ENCODE measurements at places on chromosomes 7 and 10.

GRCh38 chr10:132684164-132684891 is 101.6 kb downstream of the NKX6-2 start:
- no peak for DNase-seq

- no peak for DNase-seq
Observed at GRCh38 chr7:143459359-143459758, 16.1 kb downstream of the TAS2R60 start.

DNA sequence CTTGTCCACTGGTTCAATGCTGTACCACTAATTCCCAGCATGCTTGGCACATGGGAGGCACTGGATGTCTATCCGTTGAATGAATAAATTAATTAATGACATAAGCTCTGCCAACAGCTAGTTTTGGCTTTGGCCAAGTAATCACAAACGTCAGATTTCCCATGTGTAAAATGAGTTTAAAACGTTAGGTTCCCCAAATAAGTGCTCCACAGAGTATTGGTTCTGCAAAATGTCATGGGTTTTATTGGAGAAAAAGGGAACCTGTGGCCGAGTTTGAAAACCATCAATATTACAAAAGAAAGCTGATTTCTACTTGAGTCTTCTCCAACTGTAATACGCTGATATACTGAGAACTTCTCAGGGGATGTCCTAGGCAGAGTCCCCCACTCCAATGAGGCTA is 23.2 kb downstream of the ELMO1 start:
- no peak for DNase-seq

- no peak for DNase-seq
Observed at GRCh38 chr7:55534262-55534915, 37.9 kb downstream of the VOPP1 start.

DNA sequence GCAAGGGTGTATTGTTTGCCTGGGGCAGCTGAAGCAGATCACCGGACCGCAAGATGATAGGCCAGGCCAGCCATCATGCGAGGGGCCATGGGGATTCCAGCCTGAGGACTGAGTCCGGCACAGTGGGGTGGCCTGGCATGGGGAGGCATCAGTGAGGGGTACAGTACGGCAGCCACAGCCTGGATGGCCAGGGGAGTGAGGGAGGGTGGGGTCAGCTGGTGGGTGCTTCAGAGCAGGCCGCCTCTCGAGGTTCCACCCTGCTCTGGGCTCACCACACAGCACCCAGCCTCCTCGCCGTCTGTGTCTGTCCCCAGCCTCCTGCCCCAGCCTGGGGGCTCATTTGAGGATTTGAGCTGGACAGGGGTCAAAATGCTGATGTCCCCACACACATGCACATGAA is 508.5 kb upstream of the FOXK1 start:
- DNase-seq: no peak

DNA sequence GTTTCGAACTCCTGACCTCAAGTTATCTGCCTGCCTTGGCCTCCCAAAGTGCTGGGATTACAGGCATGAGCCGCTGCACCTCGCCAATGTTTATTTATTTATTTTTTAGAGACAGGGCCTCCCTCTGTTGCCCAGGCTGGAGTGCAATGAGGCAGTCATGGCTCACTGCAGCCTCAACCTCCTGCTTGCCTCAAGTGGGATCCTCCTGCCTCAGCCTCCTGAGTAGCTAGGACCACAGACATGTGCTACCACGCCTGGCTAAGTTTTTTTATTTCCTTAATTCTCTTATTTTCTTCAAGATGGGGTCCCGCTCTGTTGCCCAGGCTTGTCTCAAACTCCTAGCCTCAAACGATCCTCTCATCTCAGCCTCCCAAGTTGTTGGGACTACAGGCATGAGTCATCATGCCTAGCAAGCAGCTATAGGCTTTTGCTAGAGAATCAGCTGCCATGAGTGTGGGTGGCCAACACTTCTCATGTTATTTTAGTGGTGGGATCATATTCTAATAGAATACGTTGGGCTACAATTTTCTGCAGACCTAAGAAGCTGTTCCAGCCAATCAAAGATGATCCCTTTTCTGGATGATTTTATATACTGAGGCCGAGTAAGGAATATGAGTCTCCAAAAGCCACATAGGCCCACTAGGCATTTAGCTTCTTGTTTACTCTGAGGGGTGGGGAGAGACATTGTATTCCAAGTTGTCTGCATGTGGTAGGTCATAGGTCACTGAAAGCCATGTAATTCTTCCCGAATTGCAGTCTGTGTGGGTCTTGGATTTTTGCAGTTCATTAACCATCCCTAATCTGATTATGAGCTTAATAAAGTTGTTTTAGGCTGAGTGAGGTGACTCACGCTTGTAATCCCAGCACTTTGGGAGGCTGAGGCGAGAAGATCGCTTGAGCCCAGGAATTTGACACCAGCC is 7.6 kb upstream of the TMEM248 start:
- no peak for DNase-seq

- DNase-seq: no peak
Observed at GRCh38 chr10:31116226-31116625, 84.6 kb upstream of the ZNF438 start.

GRCh38 chr10:75496191-75496567 is 64.8 kb downstream of the LRMDA start:
- no peak for DNase-seq

DNA sequence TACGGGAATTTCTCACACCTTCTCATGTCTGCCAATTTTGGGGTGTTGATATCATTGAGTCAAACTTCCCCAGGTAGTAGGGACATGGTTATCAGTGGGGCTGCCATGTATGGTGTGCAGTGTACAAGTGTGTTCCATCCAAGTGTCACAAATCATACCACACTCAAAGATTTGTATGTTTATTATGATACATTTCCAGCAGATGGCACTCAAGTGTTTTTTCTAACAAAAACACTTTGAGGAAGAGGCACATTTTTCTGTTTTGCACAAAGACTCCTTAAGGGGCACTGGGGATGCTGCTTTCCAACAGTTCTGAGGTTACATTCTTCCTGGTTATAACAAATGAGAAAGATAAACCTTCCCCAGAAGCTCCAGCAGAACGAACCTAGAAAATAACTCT is 414.5 kb downstream of the REEP3 start:
- no peak for DNase-seq
